ENCODE measurements at places on chromosomes 12 and 14.

GRCh38 chr14:68552602-68553001 lies 240.3 kb downstream of the ZFP36L1 start:
- DNase-seq, result no peak

- DNase-seq, result no peak
Observed at GRCh38 chr12:101040936-101041335, 169.1 kb downstream of the SLC5A8 start.

- DNase-seq, result no peak
Observed at GRCh38 chr12:123559468-123559867, 24.9 kb upstream of the TMED2 start.

DNA sequence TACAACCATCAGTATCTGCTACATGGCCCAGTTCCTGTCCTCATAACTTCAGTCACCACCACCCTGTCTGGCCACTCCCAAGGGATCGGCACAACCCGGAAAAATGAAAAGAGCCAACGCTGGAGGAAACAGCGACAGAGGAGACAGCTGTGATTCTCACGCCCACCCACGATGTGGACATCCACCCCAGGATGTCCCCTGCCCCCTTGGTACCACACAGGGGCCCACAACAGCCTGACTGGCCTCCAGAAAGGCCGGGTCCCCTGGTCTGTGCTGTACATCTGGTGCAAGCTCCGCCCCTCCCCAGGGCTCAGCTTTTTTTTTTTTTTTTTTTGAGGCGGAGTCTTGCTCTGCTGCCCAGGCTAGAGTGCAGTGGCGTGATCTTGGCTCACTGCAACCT lies 12.5 kb downstream of the RPS6KL1 start:
- no peak for DNase-seq

DNA sequence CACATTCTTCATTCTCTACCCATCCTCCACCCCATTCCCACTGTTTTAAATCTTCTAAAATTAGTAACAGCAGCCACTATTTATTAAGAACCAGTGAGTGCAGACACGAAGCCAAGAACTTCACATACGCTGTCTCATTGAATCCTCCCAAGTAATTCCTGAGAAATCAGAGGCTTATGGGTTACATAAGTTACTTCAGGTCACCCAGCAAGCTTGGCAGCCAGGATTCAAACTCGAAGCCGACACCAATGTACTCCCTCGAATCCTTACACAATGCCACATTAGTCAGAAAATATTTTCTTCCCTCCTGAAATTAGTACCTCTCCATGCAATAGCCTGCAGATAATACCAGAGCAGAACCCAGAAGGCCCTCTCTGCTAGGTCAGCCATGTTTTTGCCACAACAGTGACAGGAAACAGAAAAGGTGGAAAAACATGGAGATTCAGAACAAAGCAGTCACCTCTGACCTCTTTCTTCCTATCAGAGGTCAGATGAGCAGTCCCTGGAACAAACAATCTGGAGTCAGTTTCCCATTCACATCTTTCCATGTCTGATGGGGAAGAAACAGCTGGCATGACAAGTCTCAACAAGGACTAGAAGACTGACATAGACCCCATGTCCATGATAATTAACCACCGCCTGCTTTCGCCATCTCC lies 16.4 kb downstream of the NID2 start:
- DNase-seq, result no peak

GRCh38 chr14:44979740-44980356 lies 17.9 kb downstream of the TOGARAM1 start:
- no peak for DNase-seq

- no peak for DNase-seq
Observed at GRCh38 chr14:37447883-37448391, 147.1 kb downstream of the FOXA1 start.
